Cerebellum (tissue), 4 donors: ENCODE measurements at places on chromosomes 6 and 20.

GRCh38 chr6:159044899-159045727 is at the start of gene TAGAP:
TAGAP (minus strand) TSS chr6:159044991; CDS start chr6:159044146, 845 bp downstream.
- no peak for DNase-seq

DNA sequence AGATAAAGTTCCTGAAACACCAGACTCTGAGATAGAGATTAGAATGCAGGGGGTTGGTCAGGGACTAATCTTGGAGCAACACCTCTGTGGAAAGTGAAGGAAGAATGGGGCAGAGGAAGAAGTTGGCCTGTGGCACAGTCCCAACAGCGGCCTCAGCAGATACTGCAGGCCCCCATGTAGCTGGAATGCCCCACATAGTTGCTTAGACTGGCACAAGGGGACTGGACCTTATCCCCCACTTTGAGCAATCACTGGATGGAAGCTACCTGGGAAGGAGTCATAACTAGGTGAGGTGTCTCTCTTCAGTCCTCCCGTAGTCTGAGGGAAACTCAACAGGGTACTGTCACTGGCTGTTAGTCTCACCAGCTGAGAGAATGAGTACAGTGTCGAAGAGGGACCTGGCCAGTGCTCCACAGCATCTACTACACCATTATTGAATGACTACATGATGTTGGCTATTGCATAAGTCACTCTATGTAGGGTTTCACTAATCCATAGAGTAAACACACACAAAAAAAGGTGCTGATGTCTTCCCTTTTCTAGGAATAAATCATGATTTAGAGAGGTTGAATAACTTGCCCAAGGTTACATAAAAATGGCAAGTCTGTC is 47.5 kb downstream of the ADGRG6 start:
- DNase-seq: no peak

GRCh38 chr20:44584162-44584561 is 1.8 kb downstream of the PKIG start:
- no peak for DNase-seq

DNA sequence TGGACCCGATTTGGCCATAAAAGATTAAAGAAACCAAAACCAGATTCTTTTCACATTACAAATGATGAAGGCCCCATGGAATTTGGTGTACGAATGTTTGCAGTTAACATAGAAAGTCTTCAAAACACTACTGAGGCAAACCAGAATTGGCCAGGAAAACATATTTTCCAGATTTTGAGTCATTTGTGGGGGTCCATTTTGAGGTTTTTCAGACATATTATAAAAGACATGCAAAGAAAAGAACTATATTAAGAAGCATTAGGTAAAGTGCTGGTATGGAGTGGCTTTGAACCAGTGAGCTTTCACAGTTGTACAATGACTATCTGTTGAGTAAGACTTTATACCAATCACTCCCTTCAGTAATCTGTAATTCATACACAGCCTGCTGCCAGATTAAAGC is 168.9 kb upstream of the COL21A1 start:
- DNase-seq: no peak

- DNase-seq: peak; percentile 62
These were observed 43.9 kb downstream of the ATXN1 start for GRCh38 chr6:16717275-16717942.

DNA sequence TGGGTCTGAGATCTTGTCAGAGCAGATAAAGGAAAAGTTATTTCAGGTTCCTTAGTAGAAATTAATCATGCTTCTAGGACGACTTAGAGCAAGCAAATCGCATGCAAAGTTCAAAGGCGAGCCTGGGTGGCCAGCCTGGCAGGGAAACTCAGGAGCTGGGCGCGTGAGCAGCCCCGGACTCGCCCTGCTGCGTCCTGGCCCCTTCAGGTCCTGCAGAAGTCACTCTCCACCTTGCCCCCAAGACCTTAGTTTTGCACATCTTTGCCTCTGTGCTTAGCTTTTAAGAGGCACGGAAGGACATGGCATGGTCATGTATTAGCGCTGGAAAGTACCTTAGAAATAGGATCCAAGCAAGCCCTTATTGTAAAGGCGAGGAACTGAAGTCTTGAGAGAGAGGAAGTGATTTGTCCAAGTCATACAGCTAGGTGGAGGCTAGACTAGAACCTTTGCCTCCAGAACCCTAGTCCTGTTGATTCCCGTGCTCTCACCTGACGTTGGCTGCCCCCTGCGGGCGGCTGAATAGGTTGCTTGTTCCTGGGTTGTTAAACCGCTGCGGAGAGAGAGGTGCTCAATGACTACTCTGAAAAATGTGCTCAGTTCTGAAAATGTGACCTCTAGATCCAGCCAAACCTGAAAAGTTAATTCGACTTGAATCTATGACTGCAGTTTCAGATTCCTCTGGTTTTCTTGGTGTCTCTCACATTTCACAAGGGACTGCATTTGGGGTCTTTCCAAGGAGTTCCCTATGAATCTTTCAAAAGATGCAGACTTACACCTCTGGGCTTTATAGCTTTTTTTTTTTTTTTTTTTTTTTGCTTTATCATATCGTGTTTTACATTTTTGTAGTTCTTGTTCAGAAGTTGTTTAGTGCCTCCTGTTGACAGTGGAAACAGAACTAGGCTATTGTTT is 2.7 kb downstream of the MYB start:
- no peak for DNase-seq

DNA sequence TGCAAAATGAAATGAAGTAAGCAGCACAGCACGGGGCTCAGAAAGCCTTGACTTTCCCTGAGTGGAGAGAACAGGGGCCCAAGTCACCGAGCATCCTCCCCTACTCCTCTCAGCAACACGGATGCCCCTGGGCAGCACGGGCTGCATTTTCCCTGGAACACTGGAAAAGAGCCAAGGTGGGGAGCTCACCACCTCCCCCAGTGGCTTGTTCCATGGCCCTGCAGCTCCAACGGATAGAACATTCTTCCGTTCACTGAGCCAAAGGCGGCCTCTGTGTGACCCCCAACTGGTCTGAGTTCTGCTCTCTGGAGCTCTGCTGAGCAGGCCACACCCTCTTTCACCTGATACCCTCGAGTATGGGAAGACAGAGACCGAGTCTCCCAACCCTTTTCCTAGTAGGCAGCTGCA is 20.8 kb upstream of the EMILIN3 start:
- no peak for DNase-seq

GRCh38 chr6:43011207-43011606 is 2.5 kb downstream of the MEA1 start:
- DNase-seq: no peak

- no peak for DNase-seq
These were observed 24.9 kb upstream of the PI16 start for GRCh38 chr6:36929607-36930006.

DNA sequence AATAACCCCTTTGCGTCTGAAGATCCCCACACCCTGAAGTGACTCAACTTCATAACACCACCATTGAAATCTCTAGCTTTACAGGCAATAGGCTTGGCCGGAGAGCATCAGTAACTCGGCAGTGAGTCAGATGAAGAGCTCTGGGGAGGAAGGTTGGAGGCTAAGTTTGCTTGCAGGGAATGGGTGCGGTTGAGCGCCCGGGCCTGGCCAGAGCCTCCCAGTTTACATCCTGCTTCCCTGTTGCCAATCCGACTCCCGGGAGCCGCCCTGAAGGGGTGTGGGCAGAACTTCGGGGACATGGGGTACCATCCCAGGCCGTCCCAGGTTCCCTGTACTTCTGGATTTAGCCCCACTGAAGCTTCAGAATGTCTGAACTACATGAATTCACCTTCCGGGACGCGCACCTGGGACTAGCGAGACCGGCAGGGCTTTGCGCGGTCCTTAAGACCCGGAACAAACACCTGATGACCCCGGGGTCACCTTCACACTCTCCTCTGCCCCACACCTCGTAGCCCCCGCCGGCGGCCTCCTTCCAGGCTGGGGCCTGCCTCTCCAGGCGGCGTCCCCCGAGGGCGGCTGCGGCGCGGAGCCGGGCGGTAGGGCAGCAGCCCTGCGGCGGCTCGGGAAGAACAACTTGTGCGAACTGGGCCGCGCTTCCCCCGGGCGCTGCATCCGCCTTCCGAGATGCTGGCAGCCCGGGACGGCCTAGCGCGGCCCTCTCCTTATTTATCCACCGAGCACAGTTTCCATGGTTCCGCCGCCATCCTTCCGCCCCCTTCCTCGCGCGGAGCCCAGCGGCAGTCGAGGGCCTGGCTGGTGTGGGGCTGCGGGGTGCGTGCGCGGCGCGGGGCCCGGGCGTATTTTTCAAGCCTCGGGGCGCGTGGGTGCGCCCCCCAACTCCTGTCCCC is 56.6 kb upstream of the RREB1 start:
- DNase-seq: no peak

DNA sequence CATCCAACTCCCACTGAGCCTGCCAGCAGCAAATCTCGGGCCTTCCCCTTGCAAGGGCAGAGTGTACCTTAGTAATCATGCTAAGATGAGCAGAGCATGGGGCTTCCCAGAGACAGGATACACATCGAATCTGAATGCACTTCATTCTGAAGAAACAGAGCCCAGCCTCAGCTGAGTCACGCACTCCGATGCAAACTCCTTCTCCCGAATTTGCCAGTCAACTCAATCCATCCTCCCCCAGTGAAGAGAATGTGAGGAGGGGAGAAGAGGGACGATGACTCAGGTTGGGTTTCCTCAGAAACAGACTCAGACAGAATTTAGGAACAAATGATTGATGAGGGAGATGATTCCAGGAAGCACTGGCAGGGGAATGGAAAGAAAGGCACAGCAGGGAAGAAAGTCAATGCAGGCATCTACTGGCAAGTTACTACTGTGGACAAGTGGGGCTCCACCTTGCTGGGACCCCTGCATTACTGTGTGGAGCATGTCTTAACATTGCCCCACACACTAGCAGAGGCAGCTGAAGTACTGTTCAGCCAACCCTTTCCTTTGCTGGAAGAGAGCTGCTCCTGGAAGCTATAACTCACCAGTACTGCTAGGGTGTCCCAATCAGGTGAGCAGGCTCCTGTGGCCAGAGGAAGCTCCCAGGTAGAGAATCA is 251.6 kb downstream of the ADGB start:
- no peak for DNase-seq

GRCh38 chr6:14757418-14757817 is 488.5 kb upstream of the JARID2 start:
- no peak for DNase-seq

DNA sequence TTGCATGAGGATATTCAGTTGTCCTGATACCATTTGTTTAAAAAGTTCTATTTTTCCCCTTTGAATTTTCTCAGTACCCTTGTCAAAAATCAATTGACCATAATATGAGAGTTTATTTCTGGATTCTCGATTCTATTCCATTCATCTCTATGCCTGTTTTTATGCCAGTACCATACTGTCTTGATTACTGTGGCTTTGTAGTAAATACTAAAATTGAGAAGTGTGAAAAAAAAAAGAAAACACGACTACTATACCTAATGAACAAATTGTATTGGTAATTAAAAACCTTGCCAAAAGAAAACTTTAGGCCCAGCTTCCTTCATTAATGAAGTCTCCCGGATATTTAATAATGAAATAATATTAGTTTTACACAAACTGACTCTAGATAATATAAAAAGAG is 185.7 kb downstream of the TBC1D7 start:
- no peak for DNase-seq

GRCh38 chr6:165659945-165660856 is 2.8 kb downstream of the PDE10A start:
- DNase-seq: no peak

DNA sequence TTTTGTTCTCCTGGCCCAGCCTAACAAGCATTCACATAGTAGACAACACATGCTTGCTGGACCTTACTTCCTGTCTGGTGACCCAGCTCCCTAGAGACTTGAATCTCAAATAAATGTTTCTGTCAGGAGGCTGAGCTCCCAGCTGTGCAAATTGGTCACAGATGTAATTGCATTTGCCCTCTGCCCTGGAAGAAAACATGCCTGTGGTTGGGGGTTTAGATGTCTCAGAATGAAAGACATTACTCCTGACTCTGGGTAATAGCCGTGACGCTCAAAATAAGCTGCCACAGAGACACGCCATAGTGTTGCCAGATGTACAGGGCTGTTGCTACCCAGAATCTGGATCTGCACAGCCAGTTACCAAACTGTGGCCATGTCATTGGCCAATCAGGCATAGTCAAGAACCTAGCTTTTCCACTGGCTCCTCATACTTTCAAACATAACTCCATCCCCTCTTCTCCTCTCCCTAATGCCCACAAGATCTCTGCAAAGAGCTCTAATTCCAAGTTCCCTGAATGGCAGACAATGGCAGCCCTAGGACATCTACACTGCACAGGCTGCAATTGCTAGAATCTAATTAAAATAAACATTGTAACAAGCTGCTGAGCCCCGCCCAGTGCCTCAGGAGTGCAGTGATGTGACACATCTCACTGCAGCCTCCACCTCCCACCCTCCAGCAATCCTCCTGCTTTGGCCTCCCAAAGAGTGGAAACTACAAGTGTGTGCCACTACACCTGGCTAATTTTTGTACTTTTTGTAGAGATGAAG is 32.8 kb upstream of the GMPR start:
- no peak for DNase-seq

GRCh38 chr6:50907565-50907964 is 88.9 kb downstream of the TFAP2B start:
- DNase-seq: no peak

- DNase-seq: no peak
These were observed 656.0 kb downstream of the KIF16B start for GRCh38 chr20:15917283-15917682.

DNA sequence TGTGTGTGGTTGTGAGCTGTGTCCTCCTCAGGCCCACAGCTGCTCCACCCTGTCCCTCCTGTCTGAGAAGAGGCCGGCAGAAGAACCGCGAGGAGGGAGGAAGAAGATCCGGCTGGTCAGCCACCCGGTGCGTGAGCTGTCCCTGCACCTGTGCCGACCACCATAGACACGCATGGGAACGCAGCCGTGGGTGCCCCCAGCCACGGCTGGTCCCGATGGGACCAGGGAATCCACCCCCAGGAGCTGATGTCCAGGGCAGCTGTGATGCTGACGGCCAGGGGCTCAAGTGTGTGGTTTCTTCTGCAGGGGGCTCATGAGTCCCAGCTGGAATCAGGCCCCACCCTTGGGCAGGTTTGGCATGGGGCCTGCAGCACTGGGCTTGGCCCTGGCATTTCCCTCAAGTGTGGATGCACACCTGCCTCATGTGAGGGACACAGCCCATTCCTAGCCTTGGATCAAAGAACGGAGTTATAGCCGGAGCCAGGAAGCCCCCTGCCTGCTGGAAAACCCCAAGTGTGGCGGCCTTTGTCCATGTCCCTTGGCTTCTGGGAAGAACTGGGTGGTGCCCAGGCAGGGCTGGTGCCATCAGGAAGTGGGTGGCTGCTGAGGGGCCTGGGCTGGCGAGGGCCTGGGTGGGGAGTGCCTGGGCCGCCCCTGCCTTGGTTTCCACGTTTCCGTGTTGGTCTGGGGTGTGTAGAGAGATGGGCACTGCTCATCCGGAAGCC is 4.6 kb upstream of the TNFRSF6B start:
- DNase-seq: no peak

DNA sequence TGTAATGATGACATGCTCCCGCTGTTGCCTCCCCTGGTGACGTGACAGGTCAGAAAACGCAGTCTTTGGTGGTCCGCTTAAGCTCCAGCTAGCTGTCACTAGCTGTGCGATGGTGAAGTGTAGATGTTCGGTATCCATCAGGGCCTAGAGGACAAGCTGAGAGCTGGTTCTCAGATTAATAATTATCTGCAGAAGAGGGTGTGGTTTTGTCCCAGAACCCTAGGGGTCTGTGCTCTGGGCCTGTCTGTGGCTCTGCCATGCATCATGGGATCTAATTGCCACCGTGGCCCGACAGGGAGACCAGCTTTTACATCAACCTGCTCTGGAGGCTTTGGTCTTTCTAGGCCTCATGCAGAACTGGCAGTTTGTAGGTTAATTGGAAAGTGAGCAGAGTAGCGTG is 34.1 kb downstream of the ERMARD start:
- DNase-seq: no peak
